ENCODE measurements at places on chromosomes 2 and 18.

DNA sequence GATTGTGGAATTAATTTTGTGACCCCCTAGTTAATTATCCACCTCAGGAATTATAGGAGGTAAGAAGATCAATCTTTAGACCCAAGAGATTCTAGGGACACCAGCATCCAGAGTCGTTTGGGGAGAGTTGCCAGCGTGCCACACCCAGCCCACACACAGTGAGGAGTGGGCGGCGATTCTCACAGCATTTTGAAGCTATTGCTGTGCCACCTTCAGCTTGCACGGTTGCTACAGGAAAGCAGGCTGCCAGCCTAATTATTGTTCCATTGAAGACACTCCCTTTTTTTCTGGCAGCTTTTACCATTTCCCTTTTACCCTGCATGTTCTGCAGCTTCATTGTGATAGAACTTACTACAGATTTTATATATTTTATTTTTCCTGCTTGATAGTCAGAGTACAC is 13.1 kb upstream of the MYL12A start:
- DNase-seq: no peak

GRCh38 chr2:174868878-174869277 is 104.6 kb upstream of the CHRNA1 start:
- DNase-seq: no peak

GRCh38 chr18:62281684-62282083 is 43.4 kb upstream of the TNFRSF11A start:
- DNase-seq: no peak

GRCh38 chr18:25278394-25278793 is 73.6 kb downstream of the ZNF521 start:
- DNase-seq: no peak

- no peak for DNase-seq
These were observed 234.5 kb downstream of the HDAC4 start for GRCh38 chr2:239166201-239166834.

DNA sequence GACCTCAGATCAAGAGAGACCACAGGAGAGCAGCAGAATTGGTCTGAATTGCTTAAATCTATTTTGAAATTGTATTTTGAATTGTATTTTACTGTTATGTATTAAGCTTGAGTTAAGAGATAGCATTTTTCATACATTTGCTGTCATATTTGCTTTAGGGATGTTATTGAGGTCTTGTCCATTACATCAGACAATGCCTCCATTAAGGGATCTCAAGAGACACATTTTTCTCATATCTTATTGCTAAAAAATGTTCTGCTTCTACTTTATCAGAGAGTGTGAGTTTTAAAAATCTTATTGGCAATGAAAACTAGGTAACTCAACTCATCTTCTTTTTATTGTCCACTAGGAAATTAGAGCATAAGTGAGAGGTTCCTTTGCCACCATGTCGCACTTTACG is 66.8 kb upstream of the CTAGE1 start:
- DNase-seq: no peak

GRCh38 chr18:50614838-50615237 is 55.0 kb downstream of the MAPK4 start:
- no peak for DNase-seq

DNA sequence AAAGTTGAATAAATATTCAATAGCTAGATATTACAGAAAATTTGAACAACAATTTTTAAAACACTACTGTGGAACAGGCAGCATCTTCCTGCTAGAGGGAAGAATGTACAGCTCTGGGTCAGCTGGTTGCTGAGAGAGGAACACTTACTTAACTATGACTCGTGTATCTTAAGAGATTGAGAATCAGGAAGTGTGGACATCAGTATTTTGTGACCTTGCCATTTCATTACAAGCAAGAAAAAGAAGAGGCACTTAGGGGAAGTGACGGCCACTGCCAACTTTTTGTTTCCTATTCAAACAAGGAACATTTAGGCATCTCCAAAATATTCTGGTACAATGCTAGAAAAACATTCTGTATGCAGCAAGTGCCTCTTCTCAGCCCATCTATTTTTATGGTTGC is 45.9 kb downstream of the ITPRID2 start:
- no peak for DNase-seq

GRCh38 chr18:62425465-62426190 is 97.2 kb upstream of the ZCCHC2 start:
- DNase-seq: peak; percentile 86

GRCh38 chr2:12109363-12110017 is 363.1 kb downstream of the LPIN1 start:
- DNase-seq: no peak

DNA sequence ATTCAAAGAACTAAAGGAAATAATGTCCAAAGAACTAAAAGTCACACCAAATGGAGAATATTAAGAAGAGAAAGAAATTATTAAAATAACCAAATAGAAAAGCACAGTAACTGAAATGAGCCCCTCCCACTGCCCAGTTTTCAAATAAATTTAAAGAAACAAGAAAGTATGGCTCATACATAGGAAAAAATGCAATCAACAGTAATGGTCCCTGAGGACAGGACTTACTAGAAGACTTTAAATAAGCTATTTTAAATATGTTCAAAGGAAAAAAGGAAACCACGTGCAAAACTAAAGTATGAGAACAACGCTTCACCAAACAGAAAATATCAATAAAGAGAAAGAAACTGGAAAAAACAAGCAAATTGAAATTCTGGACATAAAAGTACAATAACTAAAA is 58.9 kb downstream of the TMEM131 start:
- no peak for DNase-seq

DNA sequence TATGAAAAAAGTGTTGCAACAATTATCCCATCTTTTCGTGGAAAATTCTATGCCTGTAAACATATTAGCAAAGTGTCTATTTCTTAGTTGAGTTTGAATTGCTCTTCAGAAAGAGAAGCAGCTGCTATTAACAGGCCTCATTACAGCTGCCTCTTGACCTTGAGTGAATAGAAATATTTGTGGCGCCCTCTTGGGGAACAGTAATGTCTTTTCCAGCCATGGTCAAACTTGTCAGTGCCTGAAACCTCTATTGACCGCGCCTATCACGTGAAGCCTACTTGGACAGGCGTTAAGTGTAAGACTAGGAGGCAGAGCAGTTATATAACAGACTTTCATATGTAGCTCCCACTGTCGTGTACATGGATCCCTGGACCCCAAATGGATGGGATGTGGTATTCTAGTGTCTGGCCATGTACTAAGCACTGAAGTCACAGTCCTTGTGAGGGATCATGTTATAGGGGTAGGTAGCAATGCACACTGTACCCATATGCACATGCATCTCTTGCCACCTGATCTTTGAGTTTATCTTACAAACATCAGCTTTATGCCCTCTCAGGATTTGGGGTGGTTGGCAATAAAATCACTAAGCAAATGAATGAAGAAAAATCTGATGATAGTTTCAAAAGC is 245.0 kb downstream of the PTGR3 start:
- DNase-seq: peak; percentile 71

GRCh38 chr2:149389506-149390167 is 59.2 kb downstream of the LYPD6 start:
- no peak for DNase-seq

- no peak for DNase-seq
These were observed 127.3 kb downstream of the CSRNP3 start for GRCh38 chr2:165596788-165597187.

DNA sequence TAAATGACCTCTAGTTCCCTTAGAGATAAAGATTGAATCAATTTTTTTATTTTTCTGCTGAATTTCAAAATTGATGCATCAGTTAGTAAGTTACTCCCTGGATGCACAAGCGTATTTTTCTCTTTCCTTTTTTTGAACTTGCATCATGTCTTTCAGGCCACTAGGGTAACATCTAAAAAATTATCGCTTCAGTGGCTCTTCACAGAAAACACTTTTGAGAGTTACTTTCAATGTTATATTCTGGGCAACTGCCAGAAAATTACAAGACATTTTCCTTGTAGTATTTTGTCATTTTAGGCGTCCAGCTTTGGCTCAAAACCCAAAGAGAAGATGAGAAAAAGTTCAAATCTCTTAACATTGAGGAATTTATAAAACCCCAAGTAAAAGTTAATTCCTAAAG is 59.8 kb downstream of the DSEL start:
- no peak for DNase-seq

DNA sequence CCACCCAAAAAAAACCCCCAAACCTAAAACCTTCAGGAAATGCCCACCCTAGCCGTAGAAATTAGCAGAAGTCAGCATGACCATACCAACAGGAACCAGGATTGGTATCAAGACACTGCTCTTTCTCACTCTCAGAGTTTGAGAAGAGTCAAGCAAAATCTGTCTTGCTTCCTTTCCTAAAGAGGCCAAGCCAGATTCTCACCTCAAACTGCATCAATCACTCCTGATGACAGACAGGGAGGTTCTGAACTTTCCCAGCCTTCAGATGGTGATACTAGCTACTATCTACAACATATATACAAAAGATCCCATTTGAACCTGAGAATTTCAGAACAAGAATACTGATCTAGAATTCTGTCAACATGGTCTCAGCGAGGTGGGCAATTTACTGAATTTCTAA is 29.7 kb downstream of the CCDC93 start:
- DNase-seq: no peak

DNA sequence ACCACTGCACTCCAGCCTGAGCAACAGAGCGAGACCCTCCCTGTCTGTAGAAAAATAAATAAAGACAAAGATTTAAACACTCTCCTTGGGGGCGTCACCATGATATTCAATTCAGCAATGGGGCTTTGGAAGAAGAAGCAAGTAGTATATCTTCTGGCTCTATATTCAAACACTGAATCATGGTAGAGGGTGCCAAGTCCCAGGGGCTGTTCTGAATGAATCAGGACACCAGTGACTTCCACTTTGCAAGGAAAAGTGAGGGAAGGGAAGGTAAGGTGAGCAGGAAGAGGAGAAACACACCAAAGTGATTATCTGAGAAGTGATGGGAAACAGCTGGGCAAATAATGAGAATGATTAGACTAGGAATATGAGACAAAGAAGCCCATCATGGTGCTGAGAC is 80.5 kb downstream of the AAK1 start:
- no peak for DNase-seq
